Stimulated activated CD8-positive, alpha-beta memory T cell treated with anti-CD3 and anti-CD28 coated beads, Interleukin-7, amount 100 ng/mL, for 24 hours (primary cell): ENCODE measurements at places on chromosomes 2 and 18.

DNA sequence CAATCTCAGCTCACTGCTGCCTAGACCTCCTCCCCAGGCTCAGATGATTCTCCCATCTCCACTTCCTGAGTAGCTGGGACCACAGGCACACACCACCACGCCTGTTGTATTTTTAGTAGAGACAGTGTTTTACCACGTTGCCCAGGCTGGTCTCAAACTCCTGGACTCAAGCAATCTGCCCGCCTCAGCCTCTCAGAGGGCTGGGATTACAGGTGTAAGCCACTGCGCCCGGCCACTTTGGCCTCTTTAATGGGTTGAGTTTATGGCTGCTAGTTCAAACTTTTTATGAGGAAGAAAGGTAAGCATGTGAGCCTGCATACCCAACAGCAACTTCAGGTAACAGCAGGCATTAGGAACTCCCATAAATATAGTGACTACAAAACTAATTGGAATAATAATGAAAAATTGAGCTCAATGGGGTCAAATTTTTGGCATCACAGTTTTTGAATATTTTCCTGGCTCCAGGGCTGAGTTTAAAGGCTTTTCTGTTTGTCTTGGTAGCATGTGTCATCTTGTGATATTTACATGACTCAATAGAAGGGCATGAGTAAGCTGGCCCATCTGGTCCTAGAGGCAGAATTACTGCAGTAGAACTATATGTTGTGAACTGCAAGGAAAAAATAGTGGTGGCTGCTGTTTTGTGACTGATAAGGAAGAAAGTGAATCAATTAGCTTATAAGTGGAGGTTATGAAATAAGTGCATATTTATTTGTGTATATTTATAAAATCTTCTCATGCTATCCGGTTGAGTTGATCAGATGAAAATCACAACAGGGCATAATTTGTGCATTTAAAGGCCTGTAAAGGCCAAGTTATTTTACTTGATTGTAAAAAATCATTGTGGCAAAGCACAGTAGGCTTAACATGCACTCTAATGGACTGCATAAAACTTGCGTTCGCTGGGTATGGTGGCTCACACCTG lies 24.8 kb downstream of the GALM start:
- no peak for DNase-seq

- DNase-seq = no peak
These were observed 240.4 kb downstream of the IKZF2 start for GRCh38 chr2:212911011-212911410.

DNA sequence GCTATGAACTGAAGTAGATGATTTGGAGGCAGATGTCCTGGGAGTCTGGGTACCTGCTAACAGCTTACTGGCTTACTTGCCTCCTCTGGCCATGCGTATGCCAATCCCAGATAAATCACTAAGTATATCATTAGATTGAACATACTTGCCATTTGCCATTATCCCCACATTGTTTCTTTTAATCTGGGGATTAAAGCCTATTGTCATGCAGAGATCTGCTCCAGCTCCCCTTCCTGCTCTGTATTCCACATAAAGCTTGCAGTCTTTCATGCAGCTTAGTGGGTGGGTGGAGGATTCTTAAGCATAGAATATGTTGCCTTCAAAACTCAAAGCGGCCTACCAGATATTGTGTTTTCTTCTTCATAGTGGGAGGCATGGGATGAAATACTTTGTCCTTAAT lies 311.8 kb upstream of the MMADHC start:
- no peak for DNase-seq

DNA sequence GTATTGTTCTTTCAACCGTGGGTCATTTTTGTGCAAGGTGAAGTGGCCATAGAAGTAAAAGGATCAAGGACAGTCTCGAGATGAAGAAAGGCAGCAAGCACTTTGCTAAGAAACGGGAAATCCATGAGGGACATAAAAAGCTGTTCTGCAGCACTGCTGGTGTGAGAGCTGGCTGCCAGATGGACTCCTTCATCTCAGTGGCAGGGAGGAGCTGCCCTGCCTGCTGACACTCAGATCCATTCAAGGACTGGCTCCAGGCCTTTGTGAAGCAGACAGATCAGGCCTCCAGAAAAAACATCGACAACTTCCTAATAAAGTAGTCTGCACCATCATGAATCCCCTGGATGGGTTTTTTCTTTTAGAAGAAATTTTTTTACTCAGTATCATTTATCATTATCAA lies 29.5 kb downstream of the RMC1 start:
- DNase-seq = no peak

DNA sequence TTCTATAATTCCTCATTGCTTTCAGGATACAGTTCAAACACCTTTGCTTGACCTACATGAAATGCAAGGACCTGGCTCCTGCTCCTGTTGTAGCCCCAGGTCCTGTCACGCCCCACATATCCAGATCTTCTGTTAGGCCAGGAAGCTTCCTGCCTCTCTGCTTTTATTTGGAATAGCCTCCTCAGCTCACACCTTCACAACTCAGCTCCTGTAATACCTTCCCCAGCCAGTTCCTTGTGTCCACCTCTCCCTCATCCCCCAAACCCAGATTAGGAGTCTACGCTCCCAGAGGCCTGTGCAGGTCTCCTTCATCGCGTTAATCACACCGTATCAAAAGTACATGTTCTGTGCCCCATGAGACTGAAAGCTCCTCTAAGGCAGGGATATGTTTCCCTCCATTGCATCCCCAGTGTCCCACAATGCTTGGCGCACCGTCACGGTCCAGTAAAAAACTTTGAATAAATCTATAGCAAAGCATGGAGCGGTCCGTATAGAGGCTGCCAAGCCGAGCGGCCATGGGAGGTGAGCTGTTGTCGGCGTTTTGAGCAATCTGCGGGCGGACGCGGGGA lies 371 bp downstream of the MDH1B start:
- DNase-seq = no peak
